ENCODE measurements at places on chromosomes 5 and 9. TPM values are rescaled to one million over a fixed set of nuclear protein-coding genes. Genes with fewer than 3 reads are reported as not detected.

- DNase-seq = no peak
Observed at GRCh38 chr5:64069486-64069885, 96.2 kb upstream of the RNF180 start.

- no peak for DNase-seq
Observed at GRCh38 chr5:2750758-2751464, 566 bp downstream of the IRX2 start.

- peak; percentile 93 for DNase-seq
Observed at GRCh38 chr9:84371737-84372136, 31.2 kb upstream of the SLC28A3 start.

DNA sequence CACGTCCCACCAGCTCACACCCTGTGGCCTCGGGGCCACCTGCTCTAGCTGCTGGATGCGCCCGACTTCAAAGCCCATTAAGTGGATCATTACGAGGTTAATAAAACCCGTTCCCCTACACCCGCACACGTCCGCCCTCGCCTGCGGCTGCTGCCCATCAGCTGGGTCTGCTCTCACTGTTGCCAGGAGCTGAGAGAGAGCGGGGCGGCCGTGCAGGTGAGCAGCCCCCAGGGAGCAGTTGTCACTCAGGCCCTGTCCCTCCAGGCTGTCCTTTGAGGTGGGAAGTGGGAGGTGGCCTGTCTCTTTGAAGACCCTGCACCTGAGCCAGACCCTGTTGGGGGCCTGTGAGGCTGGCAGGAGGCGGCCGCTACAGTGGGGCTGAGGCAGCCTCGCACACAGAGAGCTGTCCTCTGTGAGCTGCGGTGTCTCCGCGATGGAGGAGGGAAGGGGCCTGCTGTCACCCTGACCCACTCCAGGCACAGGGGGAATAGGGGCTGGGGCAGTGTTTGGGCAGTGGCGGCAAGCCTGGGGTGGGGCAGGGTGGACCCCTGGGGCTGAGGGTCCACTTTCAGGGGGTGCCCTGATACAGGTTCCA lies 12.8 kb upstream of the UNC5A start:
- DNase-seq = no peak

DNA sequence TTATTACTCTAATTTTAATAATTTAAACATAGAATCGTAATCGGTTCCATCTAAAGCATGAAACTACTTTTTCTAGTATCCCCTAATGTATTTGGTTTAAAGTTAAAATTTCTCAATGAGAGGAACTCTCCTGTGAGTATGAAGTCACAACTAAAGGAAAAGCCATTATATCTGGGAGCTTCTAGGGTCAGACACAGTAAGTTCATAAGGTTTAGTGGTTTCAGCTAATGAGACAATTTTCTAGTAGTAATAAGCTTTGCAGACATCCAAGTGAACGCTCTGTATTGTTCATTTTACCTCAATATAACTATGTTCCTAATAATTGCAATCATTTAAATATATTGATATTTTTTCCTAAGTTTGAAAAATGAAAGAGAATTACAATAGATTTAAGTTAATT lies 364.4 kb upstream of the CDH9 start:
- no peak for DNase-seq

DNA sequence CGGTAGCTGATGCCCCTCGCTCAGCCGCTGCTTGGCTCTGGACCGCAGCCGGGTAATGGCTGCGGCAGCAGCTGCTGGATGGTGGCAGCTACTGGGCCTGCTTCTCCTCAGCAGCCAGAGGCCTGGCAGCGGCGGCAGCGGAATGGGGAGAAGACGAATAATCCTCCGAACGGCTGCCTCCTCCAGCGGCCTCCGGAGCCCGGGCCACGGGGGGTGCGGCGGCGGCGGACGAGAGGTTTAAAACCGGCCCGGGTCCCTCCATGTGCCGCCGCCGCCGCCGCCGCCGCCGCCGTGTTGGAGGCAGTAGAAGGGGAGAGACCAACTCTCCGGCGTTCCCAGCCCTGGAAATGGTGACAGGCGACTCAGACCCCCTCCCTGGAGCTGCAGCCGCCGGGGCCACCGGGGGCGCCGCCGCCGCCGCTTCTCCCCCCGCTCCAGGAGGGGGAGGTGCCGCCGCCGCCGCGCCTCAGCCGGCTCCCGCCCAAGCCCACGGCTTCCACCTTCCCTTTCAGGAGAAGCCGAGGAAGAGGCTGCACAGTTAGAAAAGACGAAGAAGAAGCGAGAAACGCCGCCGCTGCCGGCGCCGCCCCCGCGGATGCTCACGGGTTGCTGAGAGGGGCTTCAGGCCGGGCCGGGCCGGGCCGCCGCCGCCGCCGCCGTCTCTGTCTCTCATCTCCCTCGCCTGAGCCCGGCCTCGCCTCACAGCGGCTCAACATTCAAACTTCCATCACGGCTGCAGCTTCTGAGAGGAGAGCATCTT lies 118.4 kb upstream of the PRSS3 start:
- DNase-seq = no peak

GRCh38 chr5:74543162-74543995 lies 97.1 kb downstream of the ENC1 start:
- DNase-seq = peak; percentile 96

DNA sequence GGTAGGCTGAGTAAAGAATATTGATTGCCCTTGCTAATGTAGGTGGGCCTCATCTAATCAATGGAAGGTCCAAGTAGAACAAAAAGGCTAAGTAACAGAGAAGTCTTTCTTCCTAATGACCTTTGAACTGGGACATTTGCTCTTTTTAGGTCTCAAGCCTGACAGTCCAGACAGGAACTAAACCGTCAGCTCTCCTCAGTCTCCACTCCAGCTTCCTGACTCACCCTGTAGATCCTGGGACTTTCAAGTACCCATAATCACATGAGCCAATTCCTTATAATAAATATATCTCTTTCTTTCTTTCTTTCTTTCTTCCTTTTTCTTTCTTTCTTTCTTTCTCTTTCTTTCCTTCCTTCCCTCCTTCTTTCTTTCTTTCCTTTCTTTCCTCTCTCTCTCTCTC lies 479.5 kb upstream of the PAPPA start:
- peak; percentile 38 for DNase-seq

DNA sequence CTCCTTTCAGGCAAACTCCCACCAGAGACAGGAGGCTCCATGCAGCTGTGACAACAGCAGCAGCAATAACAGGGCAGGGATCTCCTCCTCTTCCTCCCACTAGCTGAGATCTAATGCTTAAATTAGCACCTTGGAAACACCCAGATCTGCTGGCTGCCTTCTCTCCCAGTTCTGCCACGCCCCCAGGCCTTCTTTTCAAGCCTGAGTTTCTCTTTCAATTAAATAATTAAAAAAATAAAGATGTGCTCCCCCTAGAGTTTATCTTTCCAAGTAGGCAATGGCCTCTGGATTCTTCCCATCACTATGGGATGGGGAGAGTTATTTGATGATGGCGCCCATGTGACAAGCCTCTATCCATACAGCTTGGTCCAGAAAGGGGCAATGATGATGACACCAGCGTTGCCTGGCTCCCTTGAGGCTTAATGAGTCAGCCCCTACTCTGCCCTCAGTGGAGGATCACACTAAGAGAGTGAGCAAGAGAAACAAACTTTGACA lies 3.8 kb downstream of the FAM219A start:
- peak; percentile 16 for DNase-seq

- peak; percentile 70 for DNase-seq
Observed at GRCh38 chr5:10567121-10567591, 3.3 kb downstream of the ANKRD33B start.

DNA sequence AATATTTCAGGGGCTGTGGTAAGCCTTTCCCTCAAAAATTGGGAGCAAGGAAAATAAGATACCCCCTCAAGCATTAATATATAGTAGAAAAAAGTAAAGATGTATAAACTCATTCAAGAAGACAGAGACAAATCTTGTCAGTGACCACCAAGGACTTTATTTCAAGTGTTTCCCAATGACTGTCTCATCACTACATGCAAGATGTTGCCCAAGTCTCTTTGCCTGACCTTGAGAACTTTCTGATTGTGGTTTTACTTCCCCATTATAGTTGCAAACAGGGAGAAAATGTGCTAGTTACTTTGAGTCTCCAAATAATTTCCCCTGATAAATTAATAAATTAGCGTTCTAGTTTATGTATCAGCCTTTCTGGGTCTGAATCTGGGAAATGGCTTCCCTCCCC lies 4.0 kb upstream of the SLC46A2 start:
- no peak for DNase-seq

- DNase-seq = peak; percentile 43
Observed at GRCh38 chr5:43063721-43064171, 23.6 kb upstream of the ANXA2R start.

DNA sequence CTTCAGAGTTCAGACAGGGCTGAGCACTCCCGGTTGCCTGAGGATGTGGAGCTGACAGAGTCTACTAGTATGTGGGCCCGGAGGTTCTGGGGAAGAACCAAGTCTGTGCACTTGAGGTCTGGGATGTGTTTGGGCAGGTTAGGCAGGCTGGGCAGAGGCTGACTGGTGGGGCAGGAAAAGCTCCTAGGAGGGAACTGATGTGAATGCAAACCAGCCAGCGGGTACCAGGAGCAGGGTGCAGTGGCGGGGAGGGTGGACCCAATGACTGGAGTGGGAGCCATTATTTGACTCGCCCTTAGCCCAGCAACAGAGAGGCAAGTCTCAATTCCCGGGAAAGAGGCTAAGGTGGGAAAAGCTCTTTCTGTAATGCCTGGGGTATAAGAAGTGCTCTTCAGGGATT lies 419.9 kb upstream of the DAP start:
- no peak for DNase-seq

The GABRA1 gene
- total RNA-seq = not detected

The IFNA13 gene
- total RNA-seq = not detected

The CENPH gene
- 12.2 TPM for total RNA-seq

The PHF24 gene
- total RNA-seq = not detected

The C6 gene
- not detected for total RNA-seq

The ANKDD1B gene
- 2.8 TPM for total RNA-seq

The LRRC8A gene
- total RNA-seq = 44.4 TPM

The INIP gene
- 43.0 TPM for total RNA-seq
